ENCODE measurements at places on chromosomes 5 and 9. TPM values are rescaled to one million over a fixed set of nuclear protein-coding genes. Genes with fewer than 3 reads are reported as not detected.

DNA sequence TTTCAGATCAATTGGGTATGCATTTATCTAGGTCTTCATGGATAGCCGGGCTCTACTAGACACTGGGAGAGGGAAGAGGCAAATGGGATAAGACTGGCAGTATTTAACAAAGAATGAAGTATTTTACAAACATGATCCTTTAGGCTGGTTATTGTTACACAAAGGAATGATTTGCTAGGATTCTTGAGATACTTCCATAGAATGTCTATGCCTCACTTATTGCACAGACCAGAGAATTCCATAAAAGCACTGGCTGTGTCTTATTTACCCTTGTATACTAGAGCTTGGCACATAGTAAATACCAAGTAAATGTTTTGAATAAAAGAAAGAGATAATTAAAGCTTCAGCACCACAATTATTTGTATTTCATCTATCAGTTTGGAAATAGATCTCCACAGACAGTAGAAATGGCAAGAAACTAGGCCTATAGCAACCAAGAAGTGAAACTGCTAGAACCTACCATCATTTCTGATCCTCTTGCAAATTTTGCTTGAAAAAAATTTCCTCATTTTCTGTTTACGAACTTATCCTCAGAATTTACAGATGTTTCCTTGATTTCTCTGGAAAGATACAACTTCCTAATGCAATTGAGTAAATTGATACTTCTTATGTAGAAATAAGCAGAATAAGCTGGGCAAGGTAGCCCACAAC, 3.8 kb downstream of the PDCD1LG2 start:
- DNase-seq, result no peak

GRCh38 chr5:123546657-123547056, 34.7 kb downstream of the CSNK1G3 start:
- no peak for DNase-seq

DNA sequence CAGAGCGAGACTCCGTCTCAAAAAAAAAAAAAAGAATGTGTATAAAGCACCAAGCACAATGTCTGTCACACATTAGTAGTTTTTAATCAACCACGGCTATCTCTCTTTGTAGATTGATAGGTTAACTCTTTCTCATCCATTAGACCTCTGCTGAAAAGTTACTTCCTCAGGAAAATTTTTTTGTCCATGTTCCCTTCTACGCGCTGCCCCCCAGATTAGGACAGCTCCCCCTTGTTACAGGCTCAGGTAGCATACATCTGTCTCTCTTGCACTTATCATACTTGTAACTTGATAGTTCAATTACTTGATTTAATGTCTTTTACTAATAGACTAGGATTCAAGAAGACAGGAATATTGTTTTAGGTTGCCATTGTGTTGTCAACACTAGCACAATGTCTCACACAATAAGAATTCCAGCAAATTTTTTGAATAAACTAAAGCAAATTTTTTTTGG, 1.5 kb downstream of the SPDL1 start:
- no peak for DNase-seq

DNA sequence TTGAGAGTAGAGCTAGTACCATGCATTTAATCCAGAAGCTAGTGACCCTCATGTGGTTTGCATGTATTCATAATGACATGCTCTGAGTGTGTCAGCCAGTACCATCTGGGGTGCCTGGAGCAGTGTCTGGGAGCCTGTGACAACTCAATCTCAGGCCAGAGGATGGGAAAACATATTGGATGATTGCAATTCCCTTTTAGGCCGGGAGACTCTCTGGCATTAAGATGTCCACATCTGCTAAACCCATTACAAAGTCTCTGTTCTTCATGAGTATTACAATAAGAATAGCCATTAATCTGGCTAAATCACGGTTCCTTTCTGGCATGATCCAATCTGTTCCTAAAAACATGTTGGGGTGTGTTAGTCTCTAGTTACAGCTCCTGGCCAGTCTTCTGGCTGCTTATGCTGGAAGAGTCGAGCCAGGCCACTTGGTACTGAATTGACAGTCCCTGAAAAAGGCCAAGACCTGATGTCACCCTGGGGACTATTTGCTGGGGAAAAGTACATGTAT, 475.7 kb downstream of the ENC1 start:
- DNase-seq, result no peak

DNA sequence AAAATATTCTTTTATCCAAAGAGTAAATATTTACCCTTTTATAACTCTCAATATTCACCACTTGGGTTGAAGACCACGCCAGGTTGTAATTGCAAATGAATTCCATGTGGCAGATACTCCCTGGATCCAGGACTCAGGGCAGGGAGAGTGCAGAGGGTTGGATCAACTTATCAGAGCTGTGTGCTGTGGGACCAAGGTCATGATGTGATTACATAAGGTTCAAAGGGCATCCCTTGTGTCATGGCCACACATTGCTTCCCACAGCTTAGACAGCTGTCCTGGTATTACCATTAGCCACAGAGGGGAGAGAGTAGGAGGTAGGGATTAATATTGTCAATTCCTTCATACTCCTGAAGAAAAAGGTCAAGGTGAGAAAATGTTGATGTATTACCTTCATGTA, 133.9 kb downstream of the JAKMIP2 start:
- no peak for DNase-seq

GRCh38 chr9:98117984-98118639, 910 bp downstream of the TRIM14 start:
- no peak for DNase-seq

- DNase-seq, result no peak
These were observed 1.4 kb upstream of the GABRB2 start for GRCh38 chr5:161547738-161548486.

DNA sequence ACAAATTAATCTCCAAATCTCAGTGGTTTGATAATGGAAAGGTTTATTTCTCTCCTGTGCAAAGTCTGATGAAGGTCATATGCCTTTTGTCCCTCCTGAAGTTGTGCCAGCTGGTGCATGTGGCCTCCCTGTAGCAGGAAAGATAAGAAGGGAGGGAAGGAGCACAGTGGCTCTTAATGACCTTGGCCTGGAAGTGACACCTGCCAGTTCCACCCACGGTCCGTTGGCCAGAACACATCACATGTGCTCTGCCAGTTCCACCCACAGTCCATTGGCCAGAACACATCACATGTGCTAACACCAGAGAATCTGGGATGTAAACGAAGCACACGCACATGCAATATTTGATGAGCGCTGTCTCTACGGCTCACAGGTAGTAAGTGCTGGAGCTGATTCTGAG, 130.9 kb downstream of the DOCK2 start:
- DNase-seq, result no peak

GRCh38 chr9:120331913-120332312, 248.1 kb downstream of the CDK5RAP2 start:
- no peak for DNase-seq

- DNase-seq, result no peak
These were observed 161.6 kb upstream of the CD180 start for GRCh38 chr5:67358186-67358585.

GRCh38 chr5:142800776-142801494, 30.8 kb downstream of the ARHGAP26 start:
- no peak for DNase-seq

DNA sequence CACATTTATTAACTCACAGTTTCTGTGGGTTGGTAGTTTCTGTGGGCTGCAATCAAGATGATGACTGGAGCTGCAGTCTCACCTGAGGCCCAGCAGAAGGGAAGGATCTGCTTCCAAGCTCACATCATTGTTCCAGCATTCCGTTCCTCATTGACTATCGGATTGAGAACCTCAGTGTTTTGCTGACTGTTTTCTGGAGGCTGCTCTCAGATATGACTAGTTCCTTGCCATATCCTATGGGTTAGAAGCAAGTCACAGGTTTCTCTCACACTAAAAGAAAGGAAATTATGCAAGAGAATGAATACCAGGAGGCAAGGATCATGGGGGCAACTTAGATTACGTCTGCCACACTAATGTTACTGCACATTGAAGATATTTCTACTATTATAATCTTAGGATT, 6.3 kb upstream of the ERAP1 start:
- DNase-seq, result no peak

The C5orf63 gene
- total RNA-seq, result not detected

The SPINK4 gene
- not detected for total RNA-seq

The RNF183 gene
- total RNA-seq, result not detected

The SLIT3 gene
- total RNA-seq, result 128 TPM

The HTR1A gene
- total RNA-seq, result not detected

The LRRC19 gene
- total RNA-seq, result not detected

All from ascending aorta (tissue), 2 donors.